ENCODE measurements at places on chromosomes 1 and 21. TPM values are rescaled to one million over a fixed set of nuclear protein-coding genes. Genes with fewer than 3 reads are reported as not detected.
A peak's percentile ranks its signal among the peaks of the same experiment; 100 is the strongest.

- no peak for DNase-seq
These were observed 1.7 kb upstream of the PRCC start for GRCh38 chr1:156765666-156766065.

GRCh38 chr1:239987103-239987745 is 104.5 kb upstream of the FMN2 start:
- no peak for DNase-seq

Gene MYOG
- 562 TPM for polyA plus RNA-seq

DNA sequence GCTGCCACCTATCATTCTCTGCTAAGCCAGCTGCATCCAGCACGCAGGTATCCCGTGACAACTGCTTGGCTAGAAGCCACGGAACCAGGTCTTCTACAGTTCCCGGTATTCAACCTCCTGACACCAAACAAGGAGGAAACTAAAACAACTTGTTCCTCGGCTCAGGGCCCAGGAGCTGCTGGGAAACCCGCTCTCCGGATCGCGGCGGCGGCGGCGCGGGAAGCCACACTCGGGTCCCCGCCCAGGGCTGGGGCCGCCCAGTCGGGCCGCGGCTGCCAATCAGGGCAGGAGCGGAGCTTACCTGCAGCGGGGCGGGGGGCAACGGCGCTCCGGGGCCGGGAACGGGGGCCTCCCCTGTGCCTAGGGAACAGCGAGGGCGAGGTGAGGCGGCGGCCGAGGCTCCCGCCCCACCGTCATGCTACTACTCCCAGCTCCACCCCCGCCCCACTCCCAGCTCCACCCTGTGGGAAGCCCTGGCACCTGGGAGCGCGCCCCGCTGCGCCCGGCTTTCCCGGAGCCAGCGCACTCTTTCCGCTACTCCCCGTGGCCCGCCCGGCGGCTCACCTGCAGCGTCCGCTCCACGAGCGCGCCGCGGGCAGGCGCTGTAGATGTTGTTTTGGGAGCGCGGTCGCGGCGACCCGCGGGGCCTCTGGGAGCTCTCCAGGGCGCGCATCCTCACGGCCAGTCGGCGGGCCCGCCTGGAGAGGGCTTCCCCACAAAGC is 12.1 kb downstream of the IL24 start:
- DNase-seq, result peak; percentile 34

Gene CELA2B
- 4.1 TPM for polyA plus RNA-seq

Gene RCSD1
- 60.8 TPM for polyA plus RNA-seq

GRCh38 chr1:6001992-6002576 is 9.9 kb upstream of the NPHP4 start:
- no peak for DNase-seq

DNA sequence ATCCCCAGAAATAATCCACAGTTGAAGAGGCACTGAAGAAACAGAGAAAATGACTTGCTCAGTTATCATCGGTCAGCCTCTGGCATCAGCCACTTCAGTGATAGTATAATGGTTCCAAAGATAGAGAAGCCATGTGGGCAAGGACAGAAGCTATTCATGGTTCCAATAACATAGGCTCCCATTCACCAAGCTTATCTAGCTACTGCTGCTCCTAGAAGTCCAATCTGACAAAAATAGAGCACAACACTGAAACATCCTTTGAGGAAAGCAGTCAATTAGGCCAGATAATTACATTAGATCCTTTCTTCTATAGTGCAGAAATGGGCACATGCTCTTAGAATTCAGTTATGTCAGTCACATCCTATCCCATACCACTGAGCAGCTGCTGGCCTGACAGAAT is 33.5 kb upstream of the CRB1 start:
- DNase-seq, result no peak

DNA sequence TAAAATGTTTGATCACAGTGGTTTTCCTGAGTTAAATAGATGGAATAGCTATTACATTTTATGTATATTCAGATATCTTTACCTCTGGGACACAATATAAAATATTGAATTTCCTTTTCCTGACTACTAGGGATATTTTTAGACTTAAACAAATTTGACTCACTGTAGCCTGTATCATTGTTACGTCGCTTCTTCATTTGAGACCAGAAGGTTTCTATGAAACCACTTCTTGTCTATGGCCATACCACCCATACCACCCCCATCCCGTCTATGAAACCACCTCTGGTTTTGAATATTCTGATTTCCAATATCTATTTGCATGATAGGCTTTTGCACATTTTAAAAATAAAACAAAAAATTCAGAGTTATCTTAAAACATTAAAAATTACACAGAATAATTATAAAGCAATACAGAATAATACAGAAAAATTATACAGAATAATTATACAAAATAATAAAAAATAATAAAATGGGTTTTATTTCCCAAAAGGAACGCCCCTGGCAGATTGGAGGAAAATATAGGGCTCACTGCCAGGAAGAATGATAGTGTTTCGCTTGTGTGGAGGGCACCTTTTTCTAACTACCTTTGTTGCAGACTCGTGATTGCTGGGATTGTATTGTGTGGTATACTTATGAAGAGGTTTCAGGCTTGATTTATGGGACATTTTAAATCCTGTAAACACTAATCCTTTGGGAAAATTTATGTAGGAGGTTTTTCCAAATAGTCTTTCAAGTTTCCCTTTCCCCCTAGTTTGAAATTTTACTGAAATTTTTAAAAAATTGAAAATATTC is 4.7 kb downstream of the SPEN start:
- no peak for DNase-seq

GRCh38 chr1:168280296-168280927 is at the start of gene TBX19:
Gene TBX19, plus strand, starts transcription at chr1:168280877. Its CDS starts 214 bp downstream, at chr1:168281091.
- no peak for DNase-seq

DNA sequence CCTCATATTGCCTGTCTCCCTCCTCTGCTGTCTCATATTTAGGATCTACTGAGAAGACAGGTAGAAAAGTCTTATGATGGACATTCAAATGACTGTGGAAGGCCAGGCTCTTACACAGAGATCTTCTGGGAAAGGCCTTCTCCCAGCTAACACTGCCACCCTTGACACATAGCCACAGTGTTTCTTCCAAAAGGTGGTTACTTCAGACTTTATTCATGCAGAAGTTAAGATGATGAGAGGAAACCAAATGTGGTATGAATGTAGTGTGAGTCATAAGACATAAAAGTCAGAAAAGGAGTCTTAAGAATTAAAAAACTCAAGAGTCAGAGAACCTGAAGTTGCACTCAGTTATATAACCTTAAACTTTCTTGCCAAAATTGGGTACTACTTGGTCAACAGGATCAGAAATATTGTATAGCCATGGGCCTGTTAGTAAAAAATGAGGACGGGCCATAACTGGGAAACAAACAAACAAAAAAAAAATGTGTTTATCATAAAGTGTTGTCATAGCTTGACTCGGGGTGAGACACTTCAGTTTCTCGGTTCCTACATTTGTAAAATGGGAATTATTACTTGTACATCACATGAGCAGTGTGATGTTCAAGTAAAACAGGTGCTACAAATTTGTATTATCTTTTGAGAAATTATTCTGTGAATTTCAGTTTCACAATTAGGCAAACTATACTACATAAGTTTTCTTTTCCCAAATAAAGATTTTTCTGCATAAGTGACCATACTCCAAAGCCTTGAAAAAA is 1.2 kb upstream of the DENND1B start:
- DNase-seq, result no peak

Gene PLA2G2D
- polyA plus RNA-seq, result not detected

DNA sequence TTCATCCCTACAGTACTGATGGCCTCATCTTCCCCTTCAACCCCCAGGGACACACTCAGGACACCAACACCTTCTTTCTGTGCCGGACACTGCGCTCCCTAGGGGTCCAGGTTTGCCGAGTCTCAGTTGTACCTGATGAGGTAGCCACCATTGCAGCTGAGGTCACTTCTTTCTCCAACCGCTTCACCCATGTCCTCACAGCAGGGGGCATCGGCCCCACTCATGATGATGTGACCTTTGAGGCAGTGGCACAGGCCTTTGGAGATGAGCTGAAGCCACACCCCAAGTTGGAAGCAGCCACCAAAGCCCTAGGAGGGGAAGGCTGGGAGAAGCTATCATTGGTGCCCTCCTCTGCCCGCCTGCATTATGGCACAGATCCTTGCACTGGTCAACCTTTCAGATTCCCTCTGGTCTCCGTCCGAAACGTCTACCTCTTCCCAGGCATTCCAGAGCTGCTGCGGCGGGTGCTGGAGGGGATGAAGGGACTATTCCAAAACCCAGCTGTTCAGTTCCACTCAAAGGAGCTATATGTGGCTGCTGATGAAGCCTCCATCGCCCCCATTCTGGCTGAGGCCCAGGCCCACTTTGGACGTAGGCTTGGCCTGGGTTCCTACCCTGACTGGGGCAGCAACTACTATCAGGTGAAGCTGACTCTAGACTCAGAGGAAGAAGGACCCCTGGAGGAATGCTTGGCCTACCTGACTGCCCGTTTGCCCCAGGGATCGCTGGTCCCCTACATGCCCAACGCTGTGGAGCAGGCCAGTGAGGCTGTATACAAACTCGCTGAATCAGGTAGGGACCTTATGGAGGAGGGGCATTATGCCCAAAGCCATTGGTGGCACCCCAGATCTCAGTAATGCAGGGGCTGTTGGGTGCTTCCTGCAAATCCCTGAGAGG is 5.1 kb upstream of the LENEP start:
- no peak for DNase-seq

DNA sequence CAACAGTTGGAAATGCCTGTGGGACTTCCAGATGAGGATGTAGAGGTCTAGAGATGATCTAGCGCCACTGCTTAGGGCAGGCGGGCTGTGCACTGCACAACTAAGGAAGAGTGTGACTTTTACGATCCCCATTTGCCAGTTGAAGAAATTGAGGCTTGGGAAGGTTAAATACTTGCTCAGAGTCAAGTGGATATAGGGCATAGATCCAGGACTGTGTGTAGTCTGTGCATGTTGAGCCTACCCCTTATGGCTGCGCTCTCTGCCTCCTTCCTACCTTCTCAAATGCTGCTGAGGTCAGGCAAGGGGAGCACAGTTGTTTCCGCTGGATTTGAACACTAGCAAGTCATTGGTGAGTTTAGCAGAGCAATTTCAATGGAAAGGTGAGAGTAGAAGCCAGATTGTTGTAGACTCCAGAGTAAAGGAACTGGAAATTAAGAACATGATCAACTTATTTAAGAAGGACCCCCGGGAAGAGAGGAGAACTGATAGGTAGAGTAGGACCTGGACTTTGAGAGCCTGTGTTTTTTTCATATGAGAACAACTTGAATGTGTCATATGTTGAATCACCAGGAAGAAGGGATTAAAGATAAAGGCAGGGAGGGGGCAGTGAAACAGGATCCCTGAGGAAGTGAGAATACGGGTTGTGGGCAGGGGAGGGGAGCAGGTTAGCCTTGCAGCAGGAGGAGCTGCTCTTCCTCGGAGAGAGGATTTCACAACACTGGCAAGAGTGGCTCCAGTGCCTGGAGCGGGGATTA is 2.7 kb downstream of the CAPN2 start:
- no peak for DNase-seq

DNA sequence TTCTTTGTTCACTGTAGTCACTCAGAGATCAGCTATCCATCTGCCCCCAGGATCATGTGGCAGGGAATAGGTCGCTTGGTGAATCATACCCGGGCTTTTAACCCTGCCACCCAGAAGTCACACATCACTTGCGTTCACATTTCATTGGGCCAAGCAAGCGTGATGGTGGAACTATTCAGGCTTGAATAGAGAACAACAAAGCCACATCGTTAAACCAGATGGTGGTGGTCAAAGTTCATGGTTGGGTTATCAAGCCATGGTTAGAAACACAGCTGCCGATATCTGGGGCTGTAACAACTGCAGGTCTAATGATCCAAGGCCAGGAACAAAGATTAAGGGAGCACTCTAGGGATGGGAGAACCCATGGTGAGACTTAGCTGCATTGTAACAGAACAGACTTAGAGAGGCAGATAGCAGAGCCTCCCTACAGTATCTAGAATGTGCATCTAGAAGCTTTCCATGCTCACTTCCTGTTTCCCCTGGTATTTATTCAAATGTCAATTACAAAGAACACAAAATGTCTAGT is 40.0 kb upstream of the PTPRC start:
- DNase-seq, result no peak

Gene OPRD1
- 0.74 TPM for polyA plus RNA-seq

- no peak for DNase-seq
These were observed 5.5 kb upstream of the ZNF695 start for GRCh38 chr1:247013391-247013790.

GRCh38 chr1:32770221-32770731 is 46.9 kb downstream of the YARS1 start:
- no peak for DNase-seq

GRCh38 chr1:156504438-156504813 is 3.9 kb upstream of the MEF2D start:
- no peak for DNase-seq

- DNase-seq, result no peak
These were observed 674.6 kb downstream of the PTPRC start for GRCh38 chr1:199313444-199313843.

GRCh38 chr1:51472359-51472758 is 46.7 kb downstream of the EPS15 start:
- peak; percentile 63 for DNase-seq

Gene VWA5B1
- polyA plus RNA-seq, result 0.15 TPM

DNA sequence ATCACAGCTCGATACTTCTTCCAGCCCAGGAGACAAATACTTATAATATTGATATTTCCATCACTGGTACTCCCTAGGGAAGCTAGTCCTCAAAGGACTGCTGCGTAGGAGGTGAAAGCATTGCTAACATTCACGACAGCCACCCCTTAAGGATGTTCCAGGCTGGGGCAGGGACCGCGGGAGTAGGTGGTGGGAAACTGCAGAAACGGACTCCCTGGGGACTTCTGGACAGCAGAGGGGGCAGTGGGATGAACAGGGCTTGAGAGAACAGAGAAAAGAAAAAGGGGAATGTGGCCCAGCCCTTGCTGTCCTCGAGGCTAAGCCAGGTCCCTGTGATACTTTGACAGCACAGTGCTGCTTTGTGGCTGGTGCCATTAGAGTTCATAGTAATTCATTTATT is 108.0 kb downstream of the HMGB4 start:
- no peak for DNase-seq

Gene KCNQ4
- polyA plus RNA-seq, result 44.5 TPM

DNA sequence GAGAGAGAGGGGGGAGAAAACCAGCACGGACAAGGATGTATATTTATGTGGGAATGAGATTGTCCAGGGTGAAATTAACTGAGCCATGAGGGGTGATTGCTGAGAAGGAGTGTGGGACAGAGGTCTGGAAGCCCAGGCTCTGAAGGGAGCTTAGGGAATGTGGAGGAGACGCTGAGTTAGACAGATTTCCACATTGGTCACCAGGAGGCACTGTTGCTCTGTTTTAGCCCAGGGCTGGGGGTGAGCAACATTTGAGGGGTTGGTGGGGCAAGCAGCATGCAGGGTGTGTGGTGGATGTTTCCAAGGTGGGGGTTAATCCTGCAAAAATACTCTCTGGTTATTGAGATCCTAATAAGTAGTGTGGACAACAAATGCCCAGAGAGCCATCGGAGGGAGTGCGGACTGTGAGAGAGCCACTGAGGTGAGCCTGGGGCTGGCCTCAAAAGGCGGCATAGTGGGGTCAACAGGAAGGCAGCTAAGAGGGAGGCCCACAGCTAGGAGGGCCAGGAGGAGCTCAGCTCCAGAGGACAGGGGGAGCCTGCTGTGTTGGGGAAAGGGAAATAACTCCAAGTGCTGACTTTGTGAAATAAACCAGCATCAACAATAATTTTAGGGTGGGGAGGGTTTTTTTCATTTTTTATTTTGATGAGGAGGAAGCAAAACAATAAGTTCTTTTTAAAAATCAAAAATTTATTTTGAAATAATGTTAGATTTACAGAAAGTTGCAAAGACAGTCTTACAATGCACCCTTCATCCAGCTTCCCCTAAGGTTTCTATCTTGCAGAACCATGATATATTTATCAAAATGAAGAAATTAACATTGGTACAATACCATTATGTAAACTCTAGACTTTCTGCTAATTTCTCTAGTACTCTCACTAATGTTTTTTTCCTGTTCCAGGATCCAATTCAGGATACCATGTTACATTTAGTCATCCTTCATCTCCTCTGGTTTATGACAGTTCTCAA is 82.8 kb upstream of the CD34 start:
- no peak for DNase-seq

Gene FAM72B
- 3.1 TPM for polyA plus RNA-seq

Gene C1orf35
- polyA plus RNA-seq, result 15.5 TPM
